ENCODE measurements at places on chromosomes 2 and 18.

DNA sequence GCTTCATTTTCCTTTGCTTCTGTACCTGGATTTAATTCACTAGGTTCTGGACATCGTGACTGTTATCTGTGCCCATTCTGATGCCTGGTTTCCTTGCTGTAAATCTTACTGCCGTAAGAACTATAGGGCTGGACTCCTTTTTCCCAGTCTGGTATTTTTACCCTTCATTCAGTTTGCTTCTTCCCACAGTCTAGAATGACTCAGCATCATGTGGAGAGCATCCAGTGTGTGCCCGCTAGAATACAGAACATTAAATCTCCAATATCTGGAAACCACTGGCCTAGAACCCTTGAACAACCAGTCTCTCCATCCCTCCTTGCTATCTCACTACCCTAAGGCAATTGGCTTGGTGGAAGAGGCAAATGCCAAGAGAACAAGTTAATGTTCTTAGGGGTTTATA is 1075.4 kb upstream of the ZEB2 start:
- no peak for DNase-seq

DNA sequence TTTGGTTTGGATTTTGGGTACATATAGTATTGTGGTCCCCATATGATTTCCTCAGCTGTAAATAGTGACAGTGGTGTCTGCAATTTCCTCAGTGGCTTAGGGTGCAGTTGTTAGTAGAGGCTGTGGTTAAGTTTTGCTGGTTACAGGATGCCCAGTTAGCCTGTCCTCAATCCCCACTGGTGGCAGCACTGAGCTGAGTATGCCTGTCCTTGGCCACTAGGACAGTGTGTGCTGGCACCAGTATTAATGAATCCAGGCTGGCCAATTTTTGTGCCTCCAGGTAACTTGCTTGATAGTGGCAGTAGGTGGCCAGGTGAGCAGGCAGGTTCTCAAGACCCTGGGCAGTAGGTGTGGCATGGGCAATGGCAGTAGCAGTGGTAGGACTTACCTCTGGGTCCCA is 973.1 kb downstream of the TMEM182 start:
- no peak for DNase-seq

DNA sequence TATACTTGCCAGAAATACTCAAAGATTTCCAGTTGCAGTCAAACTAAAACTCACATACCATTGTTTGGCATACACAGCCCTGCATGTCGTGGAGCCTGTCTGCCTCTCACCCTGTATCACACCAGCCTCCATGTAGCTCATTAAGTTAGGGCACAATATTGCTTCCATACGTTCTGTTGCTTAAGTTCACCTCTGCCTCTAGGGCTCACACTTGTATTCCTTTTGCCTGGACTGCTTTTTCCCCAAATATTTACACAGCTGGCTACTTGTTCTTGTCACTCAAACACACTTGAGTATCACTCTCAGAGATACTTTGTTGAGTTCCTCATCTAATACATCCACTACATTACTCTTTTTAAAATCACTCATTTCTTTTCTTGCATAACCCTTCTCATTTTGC is 83.1 kb downstream of the PTH2R start:
- no peak for DNase-seq

GRCh38 chr2:97961534-97961933 is 34.2 kb downstream of the TMEM131 start:
- DNase-seq: no peak

- DNase-seq: no peak
Measured at GRCh38 chr2:104595576-104595975, 258.3 kb upstream of the POU3F3 start.

- DNase-seq: no peak
Measured at GRCh38 chr2:26989156-26989555, 18.7 kb downstream of the MAPRE3 start.

DNA sequence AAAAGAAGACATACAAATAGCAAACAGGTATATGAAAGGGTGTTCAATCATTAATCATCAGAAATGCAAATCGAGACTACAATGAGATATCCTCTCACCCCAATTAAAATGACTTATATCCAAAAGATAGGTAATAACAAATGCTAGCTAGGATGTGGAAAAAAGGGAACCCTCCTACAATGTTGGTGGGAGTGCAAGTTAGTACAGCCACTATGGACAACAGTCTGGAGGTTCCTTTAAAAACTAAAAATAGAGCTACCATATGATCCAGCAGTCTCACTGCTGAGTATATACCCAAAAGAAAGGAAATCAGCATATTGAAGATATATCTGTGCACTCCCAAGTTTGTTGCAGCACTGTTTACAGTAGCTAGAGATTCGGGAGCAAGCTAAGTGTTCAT is 271.5 kb downstream of the MBD5 start:
- DNase-seq: no peak

- DNase-seq: no peak
Measured at GRCh38 chr2:85369500-85369899, 14.9 kb downstream of the ELMOD3 start.
